ENCODE measurements at places on chromosomes 5 and 9.

GRCh38 chr9:108727580-108728111, 128.1 kb downstream of the ACTL7B start:
- no peaks in the 10 kb centered on the region for H3K4me1 ChIP-seq
- no peaks in the 10 kb centered on the region for H3K36me3 ChIP-seq
- no peak overlapping the region for H3K27ac ChIP-seq
- no peaks in the 10 kb centered on the region for H3K27me3 ChIP-seq
- no peak overlapping the region for H3K4me3 ChIP-seq

DNA sequence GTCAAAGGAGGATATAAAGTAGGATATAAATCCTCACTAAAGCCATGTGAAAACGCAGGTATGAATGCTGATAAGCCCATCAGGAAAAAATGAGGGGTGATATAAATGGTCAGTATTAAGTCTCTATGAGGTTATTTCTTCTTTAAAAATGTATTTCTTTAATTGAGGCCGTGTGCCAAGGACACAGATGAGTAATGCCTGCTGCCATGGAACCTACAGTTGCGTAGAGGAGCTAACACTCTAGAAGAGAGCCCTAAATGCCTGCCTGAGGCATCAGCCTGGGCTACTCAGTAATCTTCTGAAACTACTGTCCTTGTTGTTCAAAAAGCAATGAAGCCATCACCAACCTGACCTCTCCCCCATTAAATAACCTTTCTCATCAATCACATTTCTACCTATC, 84.9 kb downstream of the KLHL3 start:
- H3K4me1 ChIP-seq: no peaks in the 10 kb centered on the region
- no peak overlapping the region for H3K4me3 ChIP-seq
- no peaks in the 10 kb centered on the region for H3K27me3 ChIP-seq
- DNase-seq: no peak
- H3K27ac ChIP-seq: no peak overlapping the region

DNA sequence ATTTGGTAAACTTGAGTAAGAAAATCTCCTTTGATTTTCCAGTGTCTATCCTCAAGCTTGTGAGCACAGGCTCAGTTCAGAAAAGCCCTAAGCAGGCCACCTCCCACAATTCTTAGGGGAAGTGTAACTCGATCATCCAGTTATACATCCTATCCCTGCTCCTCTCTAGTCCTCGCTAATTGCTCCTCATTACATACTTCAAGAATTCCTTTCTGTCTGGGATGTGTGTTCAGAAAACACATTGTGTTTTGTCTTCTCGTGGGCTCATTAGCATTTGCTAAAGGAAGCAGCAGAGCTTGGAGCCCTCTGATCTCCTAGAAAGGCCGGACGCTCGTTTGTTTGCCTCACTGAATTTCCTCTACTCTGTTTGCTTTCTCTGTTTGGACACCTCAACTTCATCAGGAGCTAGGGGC, 268.2 kb upstream of the RFX3 start:
- DNase-seq: no peak
- no peaks in the 10 kb centered on the region for H3K27me3 ChIP-seq
- H3K4me3 ChIP-seq: no peak overlapping the region
- no peaks in the 10 kb centered on the region for H3K4me1 ChIP-seq
- H3K27ac ChIP-seq: no peak overlapping the region

- H3K4me3 ChIP-seq: no peak overlapping the region
- DNase-seq: no peak
- no peaks in the 10 kb centered on the region for H3K4me1 ChIP-seq
- H3K27ac ChIP-seq: no peak overlapping the region
- H3K36me3 ChIP-seq: no peaks in the 10 kb centered on the region
- no peaks in the 10 kb centered on the region for H3K27me3 ChIP-seq
These were observed 49.8 kb upstream of the PHYKPL start for GRCh38 chr5:178282391-178282790.

All from naive thymus-derived CD4-positive, alpha-beta T cell (primary cell).